Fibroblast of villous mesenchyme (primary cell): ENCODE measurements at places on chromosomes 11 and 22. TPM values are rescaled to one million over a fixed set of nuclear protein-coding genes. Genes with fewer than 3 reads are reported as not detected.

EI24 gene
- total RNA-seq, result 69.3 and 111 TPM in 2 replicates

PYGM gene
- total RNA-seq, result 0.64 and 1.7 TPM in 2 replicates

ATF4 gene
- 200 and 379 TPM in 2 replicates for total RNA-seq

GLYAT gene
- total RNA-seq, result not detected in 2 replicates

PRR33 gene
- not detected in 2 replicates for total RNA-seq

OR5B12 gene
- total RNA-seq, result not detected in 2 replicates

GP1BB gene
- total RNA-seq, result 0.86 and 2.6 TPM in 2 replicates

CARD18 gene
- total RNA-seq, result under 0.01 and 2.9 TPM in 2 replicates
